Retina (tissue), 1 donor: ENCODE measurements at places on chromosomes 6 and 20.
A peak's percentile ranks its signal among the peaks of the same experiment; 100 is the strongest.

GRCh38 chr20:1868856-1869255 lies 26.4 kb upstream of the SIRPA start:
- no peak for DNase-seq

- DNase-seq = peak; percentile 81
Measured at GRCh38 chr6:87939776-87940175, 107.9 kb upstream of the SPACA1 start.

DNA sequence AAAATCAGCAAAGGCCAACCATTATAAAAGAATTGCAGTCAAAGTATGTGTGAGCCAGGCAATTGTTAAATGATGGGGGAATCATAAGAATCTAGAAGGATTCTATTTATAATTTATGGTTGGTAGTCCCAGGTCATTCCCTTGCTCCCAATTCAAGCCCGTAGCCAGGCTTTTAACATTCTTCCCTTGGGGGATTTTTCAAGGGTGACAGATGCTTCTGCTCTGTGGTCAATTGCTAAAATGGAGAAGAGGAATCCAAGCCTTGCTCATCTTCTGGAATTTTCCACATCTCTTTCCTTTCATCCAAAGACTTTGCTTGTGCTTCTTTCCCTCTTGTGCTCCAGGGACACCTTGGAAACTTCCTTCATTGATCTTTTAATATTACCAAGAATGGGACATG lies 18.0 kb upstream of the BCAS1 start:
- DNase-seq = no peak

DNA sequence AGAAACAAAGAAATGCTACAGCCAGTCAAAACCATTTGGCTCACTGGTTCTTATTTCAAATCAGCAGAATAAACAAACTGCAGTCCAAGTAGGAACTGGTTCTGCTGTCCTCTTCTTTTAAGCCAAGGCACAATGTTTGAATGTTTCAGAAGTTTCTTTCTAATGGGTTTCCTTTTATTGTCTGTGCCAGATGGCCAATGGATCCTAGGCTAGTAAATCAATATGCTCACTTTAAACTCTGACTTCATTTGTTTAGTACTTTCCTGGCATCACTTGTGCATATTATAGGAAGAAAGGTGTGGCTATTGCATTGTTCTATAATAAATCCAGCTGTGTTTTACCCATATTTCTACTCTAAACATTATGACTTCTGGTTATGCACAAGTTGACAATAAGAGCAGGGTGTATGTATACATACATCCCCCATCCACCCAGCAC lies 99.7 kb upstream of the PLCB4 start:
- DNase-seq = no peak

DNA sequence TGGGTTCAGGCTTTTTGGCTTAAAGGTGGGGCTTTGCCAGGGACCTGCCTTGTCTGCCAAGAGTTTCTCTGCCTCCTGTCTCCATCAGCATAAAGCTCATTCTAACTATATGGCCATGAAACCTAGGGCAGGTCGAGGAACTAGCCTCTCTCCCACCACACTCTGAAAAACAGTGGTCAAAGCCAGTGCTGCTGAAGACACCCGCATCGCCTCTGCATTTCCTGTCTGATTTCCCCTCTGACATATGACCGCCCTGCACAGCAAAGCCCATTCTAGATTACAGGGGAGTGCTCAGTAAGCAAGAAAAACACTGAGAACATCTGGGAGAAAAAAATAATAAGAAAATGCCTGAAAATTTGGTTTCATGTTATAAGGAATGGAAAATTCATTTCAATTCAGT lies 573.6 kb downstream of the PRKN start:
- DNase-seq = no peak

- no peak for DNase-seq
Measured at GRCh38 chr20:31602779-31603441, 2.2 kb upstream of the ID1 start.

- no peak for DNase-seq
Measured at GRCh38 chr6:44645276-44645675, 257.8 kb downstream of the CDC5L start.
